ENCODE measurements at places on chromosomes 4 and X. TPM values are rescaled to one million over a fixed set of nuclear protein-coding genes. Genes with fewer than 3 reads are reported as not detected.

- no peak for DNase-seq
- peaks cover 57% of the 10 kb centered on the region for H3K4me1 ChIP-seq
- H3K36me3 ChIP-seq = no peaks in the 10 kb centered on the region
- H3K27ac ChIP-seq = no peak overlapping the region
- peak overlapping the region; percentile 68 for H3K4me3 ChIP-seq
Measured at GRCh38 chrX:154545673-154546274, 872 bp downstream of the G6PD start.

DNA sequence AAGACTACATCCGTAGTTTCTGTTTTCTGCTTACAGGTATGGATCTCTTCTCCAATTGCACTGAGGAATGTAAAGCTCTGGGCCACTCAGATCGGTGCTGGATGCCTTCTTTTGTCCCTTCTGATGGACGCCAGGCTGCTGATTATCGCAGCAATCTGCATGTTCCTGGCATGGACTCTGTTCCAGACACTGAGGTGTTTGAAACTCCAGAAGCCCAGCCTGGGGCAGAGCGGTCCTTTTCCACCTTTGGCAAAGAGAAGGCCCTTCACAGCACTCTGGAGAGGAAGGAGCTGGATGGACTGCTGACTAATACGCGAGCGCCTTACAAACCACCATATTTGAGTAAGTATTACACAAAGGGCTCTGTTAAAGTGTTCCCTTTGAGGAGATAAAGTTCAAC, 13.8 kb downstream of the PCDH10 start:
- no peaks in the 10 kb centered on the region for H3K27me3 ChIP-seq
- no peak overlapping the region for H3K27ac ChIP-seq
- no peak overlapping the region for H3K4me3 ChIP-seq
- DNase-seq = no peak
- no peaks in the 10 kb centered on the region for H3K36me3 ChIP-seq

GRCh38 chr4:168880072-168880675, 129.9 kb downstream of the CBR4 start:
- H3K27me3 ChIP-seq = no peaks in the 10 kb centered on the region
- H3K36me3 ChIP-seq = peaks cover 16% of the 10 kb centered on the region
- peak overlapping the region; percentile 86 for H3K27ac ChIP-seq
- H3K4me3 ChIP-seq = no peak overlapping the region
- H3K4me1 ChIP-seq = peaks cover 18% of the 10 kb centered on the region

- no peaks in the 10 kb centered on the region for H3K36me3 ChIP-seq
- no peaks in the 10 kb centered on the region for H3K4me1 ChIP-seq
- H3K27me3 ChIP-seq = no peaks in the 10 kb centered on the region
- DNase-seq = no peak
- no peak overlapping the region for H3K27ac ChIP-seq
Measured at GRCh38 chr4:70671091-70671490, 4.8 kb upstream of the JCHAIN start.

The ERAS gene
- total RNA-seq = not detected

The ARL9 gene
- 1.5 TPM for total RNA-seq

The VSIG4 gene
- total RNA-seq = 105 TPM

The SCD5 gene
- total RNA-seq = 79.3 TPM
